ENCODE measurements at places on chromosomes 6 and 20.

- DNase-seq: no peak
Observed at GRCh38 chr6:139743664-139744437, 369.4 kb upstream of the CITED2 start.

DNA sequence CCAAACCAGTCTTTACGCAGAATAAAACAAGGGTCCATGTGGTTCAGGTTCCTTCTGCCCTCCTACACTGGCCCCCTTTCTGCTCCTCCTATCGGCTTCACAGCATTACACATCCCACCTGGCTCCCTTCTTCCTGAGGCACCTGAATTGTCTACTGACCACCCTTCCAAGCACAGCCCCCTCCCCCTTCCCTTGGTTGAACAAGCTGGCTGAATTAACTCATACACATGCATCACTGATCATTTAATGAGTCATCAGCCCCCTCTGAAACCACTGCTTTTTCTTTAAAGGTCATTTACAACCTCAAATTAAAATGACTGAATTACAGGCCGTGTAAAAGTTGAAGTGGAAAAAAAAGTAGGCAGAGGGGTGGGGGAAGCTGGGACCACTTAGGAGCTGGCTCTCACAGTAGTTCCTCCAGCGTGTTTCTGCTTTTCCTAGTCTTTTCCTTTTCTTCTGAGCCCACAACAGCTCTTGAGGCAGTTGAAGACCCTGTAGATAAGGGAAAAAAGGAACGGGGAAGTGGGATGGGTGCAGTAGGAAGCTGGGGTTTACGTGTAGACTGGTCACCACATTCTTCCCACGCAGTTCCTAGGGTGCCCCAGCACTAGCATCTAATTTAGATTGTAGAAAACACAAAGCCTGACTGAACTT is 67.6 kb downstream of the FYN start:
- peak; percentile 36 for DNase-seq

DNA sequence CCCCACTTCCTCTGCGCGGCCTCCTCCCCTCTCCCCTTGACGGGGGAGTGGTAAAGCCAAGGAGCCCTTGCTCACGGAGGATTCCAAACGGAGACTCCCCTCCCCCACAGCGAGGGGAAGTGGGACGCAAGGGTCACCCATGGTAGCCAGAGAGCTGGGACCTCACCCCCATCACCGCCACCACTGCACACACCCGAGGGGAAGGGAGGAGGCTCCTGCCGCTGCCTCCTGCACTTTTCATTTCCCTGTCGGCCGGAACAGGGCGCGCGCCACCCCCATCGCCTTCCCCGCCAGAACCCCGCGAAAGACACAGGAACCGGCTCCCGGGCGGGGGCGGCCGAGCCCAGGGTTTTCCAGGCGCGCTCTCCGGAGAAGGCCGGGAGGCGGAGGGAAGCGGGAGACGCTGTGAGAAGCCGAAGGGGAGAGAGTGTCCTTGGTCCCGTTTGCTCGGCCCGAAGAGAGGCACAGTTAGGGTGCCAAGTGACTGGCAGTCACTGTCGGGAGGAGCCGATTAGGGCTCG is 789 bp downstream of the CCND3 start:
- DNase-seq: peak; percentile 73

GRCh38 chr6:6597682-6598081 is 9.2 kb downstream of the LY86 start:
- no peak for DNase-seq

GRCh38 chr20:25580711-25581110 is 4.6 kb downstream of the NINL start:
- DNase-seq: no peak

- DNase-seq: no peak
Observed at GRCh38 chr6:165231177-165231576, 78.2 kb downstream of the C6orf118 start.

DNA sequence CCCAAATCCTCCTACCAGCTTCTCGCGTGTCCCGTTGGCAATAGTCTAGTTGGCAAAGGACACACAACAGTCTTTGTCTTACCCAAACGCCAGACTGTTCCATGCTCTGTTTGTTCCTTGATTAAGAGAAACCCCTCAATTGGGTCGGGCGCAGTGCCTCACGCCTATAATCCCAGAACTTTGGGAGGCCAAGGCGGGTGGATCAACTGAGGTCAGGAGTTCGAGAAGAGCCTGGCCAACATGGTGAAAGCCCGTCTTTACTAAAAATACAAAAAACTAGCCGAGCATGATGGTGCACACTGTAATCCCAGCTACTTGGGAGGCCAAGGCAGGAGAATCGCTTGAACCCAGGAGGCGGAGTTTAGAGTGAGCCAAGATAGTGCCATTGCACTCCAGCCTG is 153.7 kb downstream of the GRM4 start:
- no peak for DNase-seq

GRCh38 chr6:112198582-112198981 is 55.8 kb downstream of the LAMA4 start:
- DNase-seq: no peak

GRCh38 chr20:36573798-36574365 is 485 bp downstream of the TGIF2 start:
- no peak for DNase-seq

DNA sequence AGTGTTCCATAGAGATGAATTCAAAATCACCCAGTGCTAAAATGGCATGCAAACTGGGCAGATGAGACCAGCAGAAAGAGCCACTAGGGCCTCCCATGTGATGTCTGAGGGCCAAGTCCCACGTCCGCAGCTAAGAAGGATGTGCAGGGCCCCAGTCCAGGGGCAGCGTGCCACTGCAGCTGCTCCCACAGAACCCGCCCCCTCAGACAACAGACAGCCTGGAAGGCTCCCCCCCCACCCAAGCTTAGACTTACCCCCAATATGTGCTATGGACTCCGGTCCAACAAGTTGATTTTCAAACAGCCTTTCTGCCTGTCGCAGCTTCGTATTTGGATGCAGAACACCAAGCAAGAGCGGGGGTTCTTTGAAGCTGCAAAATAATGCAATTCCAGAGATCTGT is 14.0 kb downstream of the APMAP start:
- DNase-seq: no peak

DNA sequence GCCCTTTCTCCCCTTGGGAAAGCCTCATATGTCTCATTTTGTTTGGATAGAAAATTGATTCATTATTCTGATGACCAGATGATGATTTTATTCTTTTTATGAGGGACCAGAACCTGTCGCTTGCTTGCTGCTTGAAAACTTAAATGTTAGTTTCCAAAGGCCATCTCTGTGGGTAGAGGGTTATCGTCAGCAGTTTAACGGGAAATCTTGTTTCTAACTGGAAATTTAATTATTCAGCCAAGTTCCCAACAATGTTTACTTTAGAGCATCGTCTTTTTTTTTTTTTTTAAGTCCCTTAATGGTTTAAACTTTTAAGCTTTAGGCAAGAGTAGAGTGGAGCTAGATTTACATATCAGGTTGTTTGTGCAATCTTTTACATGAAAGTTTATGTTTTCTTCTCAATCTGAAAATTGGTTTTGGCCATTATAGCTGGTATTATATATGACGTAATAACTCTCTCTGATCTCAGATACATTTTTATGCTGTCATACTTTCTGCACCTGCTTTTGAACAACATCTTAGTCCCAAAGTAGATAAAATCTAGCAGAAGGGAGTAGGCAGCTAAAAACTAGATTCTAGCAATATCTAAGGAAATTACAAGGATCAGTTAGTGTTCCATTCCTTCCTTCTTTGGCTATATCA is 93.9 kb downstream of the FOXO3 start:
- no peak for DNase-seq

GRCh38 chr6:2674857-2675256 is 75.9 kb downstream of the MYLK4 start:
- no peak for DNase-seq

- DNase-seq: no peak
Observed at GRCh38 chr20:58512808-58513552, 2.2 kb downstream of the APCDD1L start.

- DNase-seq: no peak
Observed at GRCh38 chr6:169976301-169977081, 225.1 kb downstream of the ERMARD start.

GRCh38 chr6:142907544-142907943 is 37.4 kb downstream of the HIVEP2 start:
- DNase-seq: no peak

- no peak for DNase-seq
Observed at GRCh38 chr6:105263685-105264610, 84.1 kb upstream of the POPDC3 start.

GRCh38 chr6:80769106-80769505 is 662.6 kb downstream of the BCKDHB start:
- DNase-seq: no peak

DNA sequence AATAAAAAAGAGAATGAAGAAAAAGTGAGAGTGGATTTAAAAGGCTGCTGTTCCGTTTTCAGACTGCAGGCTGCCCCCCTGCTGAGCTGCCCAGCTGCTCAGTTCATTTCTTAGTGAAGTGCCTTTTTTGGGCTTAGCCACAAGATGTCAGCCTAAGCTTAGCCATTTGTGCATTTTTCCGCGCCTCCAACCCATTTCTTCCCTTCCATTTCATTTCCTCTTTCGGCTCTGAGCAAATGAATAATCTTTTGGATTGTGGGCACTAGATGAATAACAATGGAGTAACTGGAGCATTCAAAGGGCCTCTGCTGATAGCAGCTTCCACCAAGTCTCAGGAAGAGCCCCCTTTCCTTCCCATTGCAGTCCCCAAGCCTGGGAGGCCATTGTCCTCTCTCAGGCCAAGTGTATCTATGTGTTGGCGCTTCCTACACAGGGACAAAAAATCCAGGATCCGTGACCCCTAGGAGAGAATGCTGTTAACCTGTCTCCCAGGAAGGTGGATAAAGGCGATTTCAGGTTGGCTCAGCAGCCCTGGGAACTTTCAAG is 83.5 kb upstream of the SPTLC3 start:
- DNase-seq: peak; percentile 67

DNA sequence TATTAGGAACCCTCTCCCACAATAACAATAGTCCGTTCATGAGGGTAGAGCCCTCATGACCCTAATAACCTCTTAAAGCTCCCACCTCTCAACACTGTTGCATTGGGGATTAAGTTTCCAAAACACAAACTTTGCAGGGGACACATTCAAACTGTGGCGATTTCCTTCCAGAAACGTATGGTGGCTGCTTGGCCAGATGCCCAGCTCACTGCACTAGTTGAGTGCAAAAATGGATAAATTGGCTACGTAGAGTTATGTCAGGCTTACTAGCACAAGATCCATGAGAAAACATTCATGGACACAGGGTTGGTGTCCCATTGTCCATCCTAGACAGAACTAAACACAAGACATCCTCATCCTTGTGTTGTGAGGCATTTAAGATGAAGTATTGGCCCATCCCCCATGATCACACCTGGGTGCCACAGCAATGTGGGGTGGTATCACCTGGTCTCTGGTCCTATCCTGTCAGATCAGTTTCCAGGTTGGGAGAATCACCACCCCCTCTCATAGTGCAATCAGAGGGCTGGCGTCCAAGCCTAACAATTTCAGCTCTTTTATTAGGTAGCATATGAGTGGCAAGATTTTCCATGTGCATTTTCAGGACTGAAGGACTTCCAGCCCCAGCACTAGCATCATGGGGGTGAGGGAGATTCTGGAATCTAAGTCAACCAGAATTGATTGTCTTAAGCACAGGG is 63.4 kb upstream of the ELOVL5 start:
- no peak for DNase-seq

GRCh38 chr20:46232539-46232938 is 75.8 kb downstream of the CDH22 start:
- DNase-seq: peak; percentile 89

- DNase-seq: no peak
Observed at GRCh38 chr6:117624869-117625481, 22.7 kb upstream of the GOPC start.

DNA sequence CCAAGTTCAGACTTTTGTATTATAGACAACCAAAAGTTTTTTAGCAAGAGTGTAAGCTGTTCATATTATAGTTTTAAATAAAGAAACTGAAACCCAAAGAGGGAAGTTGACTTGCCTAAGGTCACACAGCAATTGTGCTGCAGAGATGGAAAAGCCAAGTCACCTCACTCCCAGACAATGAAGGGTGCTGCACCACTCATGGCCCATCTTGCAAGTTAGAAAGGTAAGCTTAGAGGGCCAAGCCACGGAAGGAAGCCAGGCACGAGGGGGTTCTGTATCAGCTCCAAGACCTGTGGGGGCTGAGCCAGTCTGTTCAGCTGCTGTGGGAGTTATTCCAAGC is 860 bp downstream of the DEFB124 start:
- DNase-seq: no peak

DNA sequence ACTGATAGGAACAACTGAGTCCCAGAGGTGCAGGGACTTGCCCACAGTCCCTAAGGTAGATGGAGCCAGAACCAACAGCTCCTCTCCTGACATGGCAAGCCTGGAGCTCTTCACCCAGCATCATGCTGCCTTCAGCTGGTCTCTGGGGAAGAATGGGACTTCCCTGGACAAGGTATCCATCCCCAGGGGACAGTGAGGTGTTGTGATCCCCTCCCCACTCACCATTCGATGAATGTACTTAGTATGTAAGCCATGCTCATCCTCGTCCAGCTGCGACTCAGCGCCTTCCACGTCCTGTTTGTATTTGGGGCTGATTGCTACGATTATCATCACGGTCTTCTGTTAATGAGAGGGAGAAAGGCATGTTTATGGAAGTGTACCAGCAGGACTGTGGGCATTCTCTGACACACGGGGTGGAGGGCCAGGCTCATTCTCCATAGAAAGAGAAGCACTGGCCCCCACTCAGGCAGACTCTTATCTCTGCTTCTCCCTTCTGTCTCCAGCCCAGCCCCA is 39.4 kb downstream of the TRAF3IP2 start:
- peak; percentile 69 for DNase-seq

DNA sequence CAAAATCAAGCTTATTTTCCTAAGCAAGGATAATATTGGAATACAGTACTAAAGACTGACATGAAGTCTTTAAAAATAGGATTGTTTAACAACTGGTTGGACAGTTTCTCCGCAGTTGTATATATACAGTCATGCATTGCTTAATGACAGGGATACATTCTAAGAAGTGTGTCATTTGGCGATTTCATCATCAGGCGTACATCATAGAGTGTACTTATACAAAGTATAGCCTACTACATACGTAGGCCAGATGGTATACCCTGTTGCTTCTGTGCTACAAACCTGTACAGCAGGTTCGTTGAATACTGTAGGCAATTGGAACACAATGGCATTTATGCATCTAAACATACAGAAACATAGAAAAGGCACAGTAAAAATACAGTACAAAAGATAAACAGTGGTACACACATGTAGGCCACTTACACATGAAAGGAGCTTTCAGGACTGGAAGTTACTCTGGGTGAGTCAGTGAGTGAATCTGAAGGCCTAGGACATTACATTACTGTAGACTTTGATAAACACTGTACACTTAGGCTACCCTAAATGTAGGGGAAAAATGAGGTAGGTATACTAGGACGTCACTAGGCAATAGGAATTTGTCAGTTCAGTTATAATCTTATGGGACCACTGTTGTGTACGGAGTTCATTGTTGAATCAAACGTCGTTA is 20.1 kb downstream of the HECA start:
- DNase-seq: no peak
